Stimulated activated naive CD8-positive, alpha-beta T cell treated with anti-CD3 and anti-CD28 coated beads, Interleukin-15, Interleukin-2, amounts not matched to agents 100 U/mL and 50 U/mL, for 24 hours (primary cell): ENCODE measurements at places on chromosomes 1 and 21.

GRCh38 chr1:205018381-205018780, 24.6 kb upstream of the CNTN2 start:
- no peak for DNase-seq

DNA sequence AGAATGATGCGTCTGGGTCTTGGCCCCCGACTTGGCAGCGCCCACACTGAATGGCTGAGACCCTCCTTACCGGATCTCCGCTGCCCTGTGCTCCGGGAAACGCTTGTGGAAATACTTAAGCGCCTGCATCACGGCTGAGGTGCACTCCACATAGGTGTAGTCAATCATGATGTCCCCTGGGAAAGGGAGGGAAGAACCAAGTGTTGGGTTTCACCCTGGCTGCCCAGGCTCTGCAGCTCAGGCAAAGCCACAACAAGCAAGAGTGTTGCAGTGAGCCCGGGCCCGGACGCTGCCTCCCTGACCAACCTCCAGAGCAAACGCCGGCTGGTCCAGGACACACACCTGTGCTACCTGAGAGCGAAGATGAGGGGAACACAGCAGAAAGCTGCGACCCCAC, 21.5 kb upstream of the SPATC1L start:
- no peak for DNase-seq

DNA sequence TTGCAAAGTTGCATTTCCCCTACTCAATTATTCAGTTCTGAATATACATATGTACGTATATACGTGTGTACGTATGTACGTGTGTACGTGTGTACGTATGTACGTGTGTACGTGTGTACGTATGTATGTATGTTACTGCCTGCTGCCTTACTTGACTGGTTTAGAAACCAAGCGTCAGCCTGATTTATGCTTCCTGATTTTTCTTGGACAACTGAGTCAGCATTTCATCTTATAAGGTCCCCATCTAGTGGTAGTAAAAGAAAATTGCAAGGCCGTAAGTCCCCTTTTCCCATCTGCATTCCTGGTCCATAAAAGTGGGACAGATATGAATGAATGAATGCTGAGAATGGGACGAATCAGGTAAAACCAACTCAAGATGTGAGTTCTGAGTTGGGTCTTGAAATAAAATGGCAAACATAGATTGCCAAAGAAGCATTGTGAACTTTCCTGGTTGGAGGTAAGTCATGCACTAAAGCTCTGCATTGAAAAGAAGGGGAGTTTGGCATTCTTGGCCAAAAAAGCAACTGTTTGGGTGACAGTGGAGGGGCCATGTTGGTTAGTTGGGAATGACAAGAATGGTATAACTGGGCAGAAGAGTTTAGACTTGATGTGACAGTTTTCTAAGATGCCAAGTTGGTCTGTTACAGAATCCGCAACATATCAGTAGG, 76.4 kb upstream of the DNAH14 start:
- DNase-seq, result no peak

GRCh38 chr1:244118109-244118761, 67.2 kb downstream of the ZBTB18 start:
- no peak for DNase-seq

DNA sequence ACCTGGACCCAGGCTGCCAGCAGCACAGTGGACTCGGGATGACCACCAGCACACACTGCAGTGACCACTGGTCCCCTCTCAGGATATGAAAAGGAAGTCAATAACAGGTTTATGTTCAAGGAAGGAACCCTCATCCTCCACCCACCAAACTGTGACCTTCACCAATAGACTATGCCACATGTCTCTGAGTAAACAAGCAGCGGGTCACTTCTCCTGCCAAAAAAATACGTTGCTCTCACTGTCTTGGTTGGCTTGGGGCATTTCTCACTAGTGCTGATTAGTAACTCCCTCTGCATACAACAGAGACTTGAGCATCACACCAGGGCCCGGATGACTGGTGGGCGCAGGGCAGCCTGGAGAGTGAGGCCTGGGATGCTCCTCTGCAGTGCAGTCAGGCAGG, 25.9 kb downstream of the PARP1 start:
- no peak for DNase-seq

DNA sequence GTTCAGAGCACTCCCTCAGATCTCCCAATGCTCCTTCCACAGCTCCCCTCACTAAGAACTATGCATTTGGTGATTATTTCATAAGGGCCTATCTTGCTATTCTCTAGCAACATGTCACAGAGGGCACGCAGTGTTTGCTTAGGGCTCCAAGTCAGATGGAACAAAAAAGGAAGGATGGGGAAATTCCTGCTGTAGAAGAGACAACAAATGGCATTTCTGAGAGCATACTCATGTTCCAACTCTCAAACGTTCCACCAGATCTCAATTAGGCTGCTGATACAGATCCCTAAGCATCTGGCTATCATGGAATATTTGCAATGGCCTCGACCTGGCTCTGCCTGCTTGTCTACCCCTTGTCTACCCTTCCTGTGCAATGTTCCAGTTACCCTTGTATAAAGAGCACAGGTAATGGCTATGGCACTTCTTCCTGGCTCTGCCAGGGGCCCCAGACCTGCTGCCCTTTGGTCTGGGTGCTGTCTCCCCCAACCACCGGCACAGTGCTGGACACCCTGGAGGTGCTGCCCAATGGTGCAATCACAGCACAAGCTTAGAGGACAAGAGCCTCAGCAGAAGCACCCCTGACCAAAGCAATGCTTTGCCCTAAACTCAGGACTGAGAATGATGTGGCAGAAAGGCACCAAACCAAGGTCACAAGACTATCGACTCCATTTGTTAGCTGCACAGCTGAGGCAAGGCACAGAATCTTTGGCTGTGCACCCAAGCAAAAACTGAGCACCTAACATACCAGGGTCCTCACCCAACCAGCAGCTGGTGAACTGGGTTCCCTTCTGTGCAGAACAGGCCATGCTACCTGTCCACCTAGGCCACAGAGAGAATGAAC, 3.6 kb downstream of the PARP1 start:
- DNase-seq, result no peak

GRCh38 chr1:3077561-3077960, 8.6 kb downstream of the PRDM16 start:
- no peak for DNase-seq

DNA sequence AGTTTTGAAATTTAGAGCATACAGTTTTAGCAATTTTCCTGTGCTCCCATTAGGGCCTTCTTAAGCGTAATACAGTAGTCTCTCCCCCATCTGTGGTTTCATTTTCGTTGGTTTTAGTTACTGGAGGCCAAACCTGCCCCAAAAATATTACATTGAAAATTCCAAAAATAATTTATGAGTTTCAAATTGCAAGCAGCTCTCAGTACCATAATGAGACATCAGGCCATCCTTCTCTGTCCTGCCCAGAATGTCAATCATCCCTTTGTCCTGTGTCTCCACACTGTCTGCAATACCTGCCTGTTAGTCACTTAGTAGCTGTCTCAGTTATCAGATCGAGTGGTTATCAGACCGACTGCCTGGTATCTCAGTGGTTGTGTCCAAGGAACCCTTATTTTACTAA, 45.4 kb downstream of the ADSS2 start:
- no peak for DNase-seq
